ENCODE measurements at places on chromosomes 3 and 15.

DNA sequence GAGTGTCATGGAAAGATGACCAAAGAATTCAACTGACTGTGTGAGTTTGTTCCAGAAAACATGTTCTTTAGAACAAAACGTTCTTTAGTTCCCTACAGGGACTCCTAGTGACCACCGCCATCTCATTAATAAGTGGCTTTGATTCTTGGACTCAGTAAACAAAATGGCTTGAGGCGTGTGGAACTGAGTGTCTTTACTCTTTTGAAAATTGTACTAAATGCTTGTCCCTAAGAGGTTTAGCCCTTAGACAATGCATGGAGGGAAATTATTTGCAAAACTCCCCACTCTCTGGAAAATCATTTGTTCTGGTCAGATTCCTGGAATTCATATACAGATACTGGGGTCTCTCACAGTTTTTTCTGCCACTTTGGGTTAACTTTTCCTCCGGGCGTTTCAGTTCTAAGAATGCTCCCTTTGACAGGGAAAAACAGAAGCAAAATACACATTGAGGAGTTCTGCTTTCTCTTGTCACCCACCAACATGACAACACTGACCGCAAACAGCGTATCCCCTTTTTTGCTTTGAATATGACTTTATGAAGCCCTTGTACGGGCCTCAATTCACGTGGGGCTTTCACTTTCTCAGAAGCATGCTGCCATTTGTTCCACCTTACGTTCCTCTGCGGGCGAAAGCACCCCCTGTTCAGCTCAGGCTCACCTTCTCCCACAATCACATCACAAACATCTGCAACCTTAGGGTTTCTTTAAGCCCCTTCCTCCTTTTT lies 15.3 kb upstream of the NRROS start:
- no peak for DNase-seq

DNA sequence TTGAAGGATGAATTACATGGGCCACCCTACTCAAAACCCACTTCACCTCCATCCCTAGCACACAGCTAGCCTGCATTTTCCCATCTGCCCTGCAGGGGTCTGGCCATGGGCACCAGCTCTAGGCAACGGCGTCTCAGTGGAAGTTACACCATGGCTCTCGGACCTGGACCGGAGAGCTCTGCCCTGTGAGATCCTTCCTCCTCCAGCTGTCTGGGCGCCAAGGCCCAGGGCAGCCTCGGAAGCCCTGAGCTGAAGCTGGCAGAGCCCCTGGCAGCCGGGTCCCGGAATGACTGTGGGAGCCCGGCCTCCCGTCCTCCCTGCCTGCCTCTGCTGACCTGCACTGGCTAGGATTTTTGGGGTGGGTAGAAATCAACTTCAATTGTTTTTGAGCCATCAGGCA lies 98.9 kb downstream of the CHSY1 start:
- DNase-seq = no peak

GRCh38 chr3:113556946-113557335 lies 24.6 kb downstream of the SIDT1 start:
- DNase-seq = no peak

GRCh38 chr3:64220161-64220914 lies 4.9 kb downstream of the PRICKLE2 start:
- no peak for DNase-seq

GRCh38 chr3:98954791-98955604 lies 53.5 kb upstream of the DCBLD2 start:
- no peak for DNase-seq

GRCh38 chr3:183288117-183288516 lies 35.1 kb downstream of the B3GNT5 start:
- DNase-seq = no peak

- no peak for DNase-seq
These were observed 17.2 kb downstream of the QRICH1 start for GRCh38 chr3:49076646-49077045.

DNA sequence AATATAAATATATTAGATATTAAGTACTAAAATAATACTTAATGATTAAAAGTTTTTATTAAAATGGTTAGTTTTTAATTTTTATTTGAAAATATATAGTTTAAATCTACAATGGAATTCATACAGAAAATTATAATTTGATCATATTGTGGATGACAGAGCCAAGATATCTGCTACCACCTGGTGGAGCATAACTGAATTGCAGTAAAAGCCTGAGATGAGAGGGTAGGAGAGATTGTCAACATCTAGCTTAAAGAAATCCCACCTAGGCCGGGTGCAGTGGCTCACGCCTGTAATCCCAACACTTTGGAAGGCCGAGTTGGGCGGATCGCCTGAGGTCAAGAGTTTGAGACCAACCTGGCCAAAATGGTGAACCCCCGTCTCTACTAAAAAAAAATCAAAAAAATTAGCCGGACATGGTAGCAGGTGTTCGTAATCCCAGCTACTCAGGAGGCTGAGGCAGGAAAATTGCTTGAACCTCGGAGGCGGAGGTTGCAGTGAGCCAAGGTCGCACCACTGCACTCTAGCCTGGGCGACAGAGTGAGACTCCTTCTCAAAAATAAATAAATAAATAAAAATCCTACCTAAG lies 25.1 kb upstream of the CSTA start:
- DNase-seq = no peak

GRCh38 chr3:40620151-40620550 lies 95.4 kb downstream of the ZNF621 start:
- no peak for DNase-seq

GRCh38 chr15:98842192-98842972 lies 165.2 kb downstream of the PGPEP1L start:
- DNase-seq = no peak

DNA sequence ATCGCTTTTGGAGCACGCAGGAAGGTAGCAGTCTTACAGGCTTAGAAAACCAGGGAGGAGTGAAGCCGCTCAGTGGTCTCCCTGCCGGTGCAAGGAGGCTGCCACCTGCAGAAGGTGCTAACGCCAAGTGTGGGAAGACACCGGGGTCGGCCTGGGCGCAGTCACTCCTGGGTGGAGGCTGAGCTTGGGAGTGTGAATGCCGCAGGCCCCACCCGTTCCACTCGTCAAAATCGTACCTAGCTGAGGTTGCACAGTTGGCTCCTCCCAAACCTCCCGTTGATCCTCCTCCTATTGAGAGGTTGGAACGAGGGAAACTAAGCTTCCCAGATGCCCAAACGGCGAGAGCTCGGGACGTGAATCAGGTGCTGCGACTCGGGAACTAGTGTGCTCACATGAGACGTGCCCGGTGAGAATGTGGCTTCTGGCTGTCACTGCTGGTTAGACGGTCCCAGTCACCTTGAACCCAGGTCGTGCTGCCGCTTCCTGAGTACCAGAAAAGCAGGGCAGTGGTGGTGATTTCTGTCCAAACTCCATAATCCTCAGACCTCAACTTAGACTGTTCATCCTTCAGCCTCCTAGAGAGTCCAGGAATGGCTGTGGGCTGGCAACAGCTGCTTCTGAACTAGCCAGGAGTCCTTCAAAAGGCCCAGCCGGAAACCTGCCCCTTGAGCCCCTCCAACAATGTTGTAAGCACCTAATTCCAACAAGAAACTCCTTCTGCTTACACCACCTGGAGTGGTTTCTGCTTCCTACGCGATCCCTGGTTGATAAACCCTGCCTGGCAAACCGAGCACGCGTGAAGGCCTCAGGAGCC lies 156.0 kb downstream of the XXYLT1 start:
- no peak for DNase-seq

GRCh38 chr15:39357480-39358268 lies 223.2 kb upstream of the THBS1 start:
- DNase-seq = no peak

GRCh38 chr15:101020945-101021344 lies 101.8 kb downstream of the LRRK1 start:
- no peak for DNase-seq

- no peak for DNase-seq
These were observed 8.8 kb downstream of the NUSAP1 start for GRCh38 chr15:41341519-41341918.

GRCh38 chr3:32384938-32385337 lies 6.7 kb upstream of the CMTM7 start:
- DNase-seq = no peak

GRCh38 chr3:43028001-43028400 lies 48.9 kb downstream of the GASK1A start:
- no peak for DNase-seq

DNA sequence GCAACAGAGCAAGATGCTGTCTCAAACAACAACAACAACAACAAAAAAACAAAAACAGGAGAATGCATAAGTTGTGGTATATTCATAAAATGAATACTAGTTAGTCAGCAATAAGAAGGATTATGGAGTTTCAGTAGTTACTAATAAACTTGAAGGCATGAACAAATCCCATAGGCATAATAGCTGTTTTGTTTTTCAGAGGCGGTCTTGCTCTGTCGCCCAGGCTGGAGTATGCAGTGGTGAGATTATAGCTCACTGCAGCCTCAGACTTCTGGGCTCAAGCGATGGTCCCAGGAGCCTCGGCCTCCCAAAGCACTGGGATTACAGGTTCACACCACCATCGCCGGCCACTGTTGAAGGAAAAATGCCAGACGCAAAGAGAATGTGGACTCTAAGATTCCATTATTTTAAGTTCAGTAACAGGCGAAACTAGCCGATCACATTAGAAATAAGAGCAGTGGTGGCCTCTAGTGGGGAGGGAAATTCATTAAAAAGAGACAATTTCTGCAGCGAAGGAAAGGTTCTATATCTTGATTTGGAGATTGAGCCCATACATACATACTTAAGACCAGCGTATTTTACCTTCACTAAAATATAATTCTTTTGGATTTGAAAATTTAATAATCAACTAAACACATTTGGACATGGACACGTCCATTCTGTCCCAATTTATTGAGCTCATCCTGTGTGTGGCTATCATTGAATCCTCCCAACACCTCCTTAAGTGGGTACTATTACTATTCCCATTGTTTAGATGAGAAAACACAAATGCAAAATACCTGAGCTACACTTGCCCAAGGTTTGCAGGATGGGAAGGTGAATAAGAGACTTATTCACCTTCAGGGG lies 27.4 kb upstream of the HDAC11 start:
- DNase-seq = no peak

DNA sequence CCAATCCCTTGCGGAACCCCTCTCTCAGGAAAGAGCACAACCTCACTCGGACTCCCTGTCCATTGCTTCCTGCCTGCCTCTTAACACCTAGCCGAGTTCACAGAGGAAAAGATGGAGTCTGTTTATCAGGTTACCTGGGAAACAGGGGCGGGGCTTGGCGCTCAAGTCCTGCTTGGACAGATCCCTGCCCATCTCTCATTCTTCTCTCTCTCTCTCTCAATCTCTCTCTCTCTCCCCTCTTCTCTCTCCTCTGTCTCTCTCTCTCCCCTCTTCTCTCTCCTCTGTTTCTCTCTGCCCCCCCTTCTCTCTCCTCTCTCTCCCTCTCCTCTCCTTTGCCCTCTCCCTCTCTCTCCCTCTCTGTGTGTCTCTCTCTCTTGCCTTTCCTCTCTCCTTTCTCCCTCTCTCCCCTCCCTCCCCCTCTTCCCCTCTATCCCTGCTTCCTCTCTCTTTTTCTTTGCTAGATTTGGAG lies at the start of gene EFHB:
Gene EFHB (minus strand): TSS at position 120 of the 469 bp plus-strand sequence. CDS start 199 bp downstream, outside the sequence.
- DNase-seq = no peak

GRCh38 chr3:97820780-97821179 lies 1.0 kb upstream of the CRYBG3 start:
- DNase-seq = no peak

DNA sequence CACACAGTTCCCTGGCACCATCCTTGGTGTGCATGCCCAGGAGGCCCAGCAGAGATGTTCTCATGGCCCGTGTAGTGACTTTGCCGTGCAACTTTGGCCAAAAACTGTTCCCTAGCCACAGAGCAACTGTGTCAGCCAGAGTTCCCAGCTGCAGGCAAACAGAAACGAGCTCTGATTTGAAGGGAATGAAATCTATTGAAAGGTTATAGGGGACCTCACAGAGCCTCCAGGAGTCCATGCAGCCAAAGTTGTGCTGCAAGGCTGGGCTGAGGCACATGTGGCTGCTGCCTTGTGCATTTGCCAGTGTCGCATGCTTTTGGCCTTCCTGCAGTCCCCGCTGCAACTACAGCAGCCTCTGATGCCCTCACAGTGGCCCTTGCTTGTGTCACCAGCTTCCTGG lies 70.5 kb downstream of the PLXNA1 start:
- DNase-seq = no peak

GRCh38 chr3:122099255-122099654 lies 44.1 kb downstream of the CD86 start:
- no peak for DNase-seq

- DNase-seq = no peak
These were observed 8.5 kb downstream of the PLXND1 start for GRCh38 chr3:129598000-129598381.

GRCh38 chr3:71302604-71303003 lies 280.9 kb downstream of the FOXP1 start:
- DNase-seq = no peak

GRCh38 chr15:46525984-46526725 lies 891.3 kb downstream of the SQOR start:
- DNase-seq = no peak

DNA sequence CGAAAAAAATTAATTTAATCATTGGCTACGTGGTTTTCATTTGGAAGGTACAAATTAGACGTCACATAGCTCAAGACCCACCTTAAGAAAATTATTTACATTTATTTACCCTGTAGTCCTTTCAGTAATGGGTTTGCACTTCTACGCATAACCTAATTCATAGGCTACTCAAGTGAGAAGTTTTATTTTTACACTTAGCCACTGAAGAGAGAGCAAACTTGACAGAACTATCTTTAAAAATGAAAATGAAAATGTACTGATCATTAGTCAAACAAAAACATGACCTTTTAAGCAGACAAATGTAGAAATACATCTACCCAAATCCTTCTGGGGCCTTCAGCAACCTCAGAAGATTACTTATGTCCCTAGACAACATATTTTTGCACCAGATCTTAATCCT lies 269.4 kb upstream of the TTC14 start:
- no peak for DNase-seq

DNA sequence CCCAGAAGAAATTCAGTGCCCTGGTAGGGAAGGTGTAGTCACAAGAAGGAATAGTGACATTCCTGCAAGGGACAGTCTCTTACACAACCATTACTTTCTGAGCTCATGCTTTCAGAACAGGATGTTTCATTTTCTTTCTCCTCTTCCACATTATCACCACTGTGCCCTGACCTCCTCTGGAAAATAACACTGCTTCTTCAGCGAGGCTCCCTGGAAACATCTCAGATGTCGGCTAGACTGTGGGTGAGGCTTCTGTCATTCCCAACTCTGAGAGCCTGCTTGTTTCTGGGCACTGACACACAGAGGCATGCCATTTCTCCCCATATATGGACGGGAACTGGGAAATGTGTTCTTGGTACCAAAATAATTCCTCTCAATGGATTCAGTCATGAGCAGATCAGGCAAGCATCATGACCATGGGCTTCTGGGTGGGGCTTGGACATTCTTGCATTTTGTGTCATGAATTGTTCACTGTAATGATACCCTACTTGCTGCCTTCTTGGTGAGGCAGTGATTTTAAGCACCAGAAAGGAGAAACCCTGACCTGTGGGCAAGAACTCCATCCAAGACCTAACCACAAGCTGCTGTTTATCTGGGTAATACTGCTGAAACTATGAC lies 14.3 kb upstream of the TNFAIP8L3 start:
- DNase-seq = peak; percentile 67

All from AG04449 (cell line).